Activated CD8-positive, alpha-beta T cell treated with anti-CD3 and anti-CD28 coated beads, Interleukin-2, amount 10 ng/mL, durations not matched to agents 7 days and 5 days (primary cell): ENCODE measurements at places on chromosomes 3 and 15. TPM values are rescaled to one million over a fixed set of nuclear protein-coding genes. Genes with fewer than 3 reads are reported as not detected.

DNA sequence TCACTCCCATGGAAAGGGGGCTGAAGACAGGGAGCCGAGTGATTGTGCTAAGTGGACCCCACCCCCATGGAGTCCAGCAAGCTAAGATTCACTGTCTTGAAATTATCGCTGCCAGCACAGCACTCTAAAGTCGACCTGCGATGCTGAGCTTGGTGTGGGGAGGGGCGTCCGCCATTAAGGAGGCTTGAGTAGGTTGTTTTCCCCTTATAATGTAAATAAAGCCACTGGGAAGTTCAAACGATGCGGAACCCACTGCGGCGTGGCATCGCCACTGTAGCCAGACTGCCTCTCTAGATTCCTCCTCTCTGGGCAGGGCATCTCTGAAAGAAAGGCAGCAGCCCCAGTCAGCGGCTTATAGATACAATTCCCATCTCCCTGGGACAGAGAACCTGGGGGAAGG is 10.9 kb upstream of the SRGAP3 start:
- H3K27me3 ChIP-seq, result peaks cover 33% of the 10 kb centered on the region
- H3K27ac ChIP-seq, result no peak overlapping the region
- H3K4me1 ChIP-seq, result no peaks in the 10 kb centered on the region
- H3K4me3 ChIP-seq, result no peak overlapping the region
- DNase-seq, result no peak

Gene ZBED2
- 0.68 TPM for total RNA-seq

DNA sequence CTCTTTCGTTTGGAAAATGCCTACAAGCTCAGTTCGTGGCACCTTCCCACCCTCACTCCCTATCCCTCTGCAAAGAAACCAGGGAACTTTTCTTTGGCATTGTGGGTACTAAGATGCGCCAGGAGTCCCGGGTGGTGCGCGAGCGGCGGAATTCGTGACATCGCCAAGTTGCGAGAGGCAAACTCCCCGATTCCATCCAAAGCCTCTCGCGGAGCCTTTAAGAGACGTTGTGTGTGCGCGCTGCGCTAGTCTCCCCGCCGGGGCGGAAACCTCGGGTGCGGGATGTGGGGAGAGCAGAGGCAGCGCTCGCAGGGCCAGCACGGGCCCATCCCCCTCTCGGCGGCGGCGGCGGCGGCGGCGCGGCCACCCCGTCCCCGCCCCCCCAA is 443 bp upstream of the NR2F2 start:
- peaks cover 13% of the 10 kb centered on the region for H3K4me1 ChIP-seq
- H3K27me3 ChIP-seq, result peaks cover 80% of the 10 kb centered on the region
- peaks cover 10% of the 10 kb centered on the region for H3K36me3 ChIP-seq
- peak overlapping the region; percentile 56 for H3K4me3 ChIP-seq
- peak; percentile 34 for DNase-seq

Gene TPRG1
- total RNA-seq, result 0.86 TPM

Gene ENTPD3
- not detected for total RNA-seq

Gene IGF2BP2
- 0.21 TPM for total RNA-seq

Gene SLC22A14
- not detected for total RNA-seq
